ENCODE measurements at places on chromosomes 2 and 18.

DNA sequence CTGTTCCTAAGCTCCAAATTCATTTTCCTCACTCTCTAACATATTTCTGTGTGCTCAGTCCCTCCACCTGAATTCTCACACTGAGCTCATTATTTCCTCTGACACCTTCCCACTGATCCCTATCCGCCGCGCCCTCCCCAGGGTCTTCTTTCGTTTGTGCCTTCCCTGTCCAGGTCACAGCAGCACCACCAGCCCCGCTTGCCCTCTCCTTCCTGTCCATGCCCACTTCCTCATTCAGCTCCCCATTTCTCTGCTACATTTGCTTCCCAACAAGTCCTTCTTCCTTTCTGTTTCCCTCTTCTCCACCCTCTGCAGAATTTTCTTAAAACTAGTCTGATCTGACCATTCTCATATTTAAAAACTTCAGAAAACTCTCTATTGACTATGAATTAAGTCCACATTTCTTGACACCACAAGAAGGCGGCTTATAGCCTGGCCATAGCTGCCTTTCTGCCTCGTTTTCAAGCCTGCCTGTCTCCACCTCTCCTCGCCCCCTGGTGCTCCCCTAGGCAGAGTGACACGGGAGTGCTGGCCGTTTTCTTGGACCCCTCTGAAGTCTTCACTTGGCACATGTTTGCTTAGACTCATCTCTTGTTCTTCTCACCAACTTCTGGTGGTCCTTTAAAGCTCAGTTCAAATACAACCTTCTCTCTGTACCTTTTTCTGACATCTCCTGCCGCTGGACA, 138.7 kb upstream of the BOD1L2 start:
- no peak for DNase-seq

GRCh38 chr2:226447338-226448300, 352.0 kb downstream of the IRS1 start:
- DNase-seq: no peak

GRCh38 chr18:57004366-57005121, 142.3 kb upstream of the BOD1L2 start:
- peak; percentile 54 for DNase-seq

DNA sequence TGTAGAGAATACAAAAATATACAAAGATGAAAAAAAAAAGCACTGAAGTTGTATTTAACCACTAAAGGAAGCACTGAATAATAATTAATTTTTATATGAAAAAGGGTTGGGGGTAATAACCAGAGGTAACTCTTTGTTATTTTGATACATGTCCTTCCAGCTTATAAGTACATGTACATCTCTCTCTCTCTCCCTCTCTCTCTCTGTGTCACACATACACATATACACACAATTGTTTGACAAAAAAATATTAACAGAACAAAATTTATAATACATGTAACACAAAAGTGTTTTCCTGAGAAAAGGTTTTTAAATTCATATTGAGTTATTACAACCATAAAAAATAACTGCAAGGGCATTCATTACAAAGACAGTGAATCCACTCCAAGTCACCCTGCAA, 4.6 kb downstream of the WIPF1 start:
- DNase-seq: no peak

GRCh38 chr2:129293326-129293725, 686.1 kb upstream of the RAB6C start:
- no peak for DNase-seq

GRCh38 chr2:71545572-71546274, 92.4 kb downstream of the DYSF start:
- DNase-seq: no peak

- no peak for DNase-seq
Observed at GRCh38 chr2:238021327-238021726, 39.5 kb upstream of the SCLY start.

DNA sequence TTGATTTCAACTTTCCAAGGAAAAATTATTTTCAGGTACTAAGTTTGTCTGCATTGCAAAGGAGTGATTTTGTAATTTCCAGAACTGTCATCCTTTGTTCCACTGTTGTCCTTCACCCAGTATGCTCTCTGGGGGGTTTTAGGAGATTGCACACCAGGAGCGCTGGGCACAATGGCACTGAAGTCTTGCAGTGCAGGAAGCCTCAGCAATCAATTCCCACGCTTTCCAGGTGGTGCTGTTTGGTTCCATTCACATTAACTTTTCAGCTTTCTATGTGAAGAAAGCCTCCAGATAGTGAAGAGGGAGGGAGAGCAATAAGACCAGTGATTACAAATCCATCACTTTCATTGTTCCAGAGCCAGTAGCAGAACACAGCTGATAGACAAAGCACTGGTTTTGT, 344.0 kb upstream of the VWC2L start:
- DNase-seq: no peak

DNA sequence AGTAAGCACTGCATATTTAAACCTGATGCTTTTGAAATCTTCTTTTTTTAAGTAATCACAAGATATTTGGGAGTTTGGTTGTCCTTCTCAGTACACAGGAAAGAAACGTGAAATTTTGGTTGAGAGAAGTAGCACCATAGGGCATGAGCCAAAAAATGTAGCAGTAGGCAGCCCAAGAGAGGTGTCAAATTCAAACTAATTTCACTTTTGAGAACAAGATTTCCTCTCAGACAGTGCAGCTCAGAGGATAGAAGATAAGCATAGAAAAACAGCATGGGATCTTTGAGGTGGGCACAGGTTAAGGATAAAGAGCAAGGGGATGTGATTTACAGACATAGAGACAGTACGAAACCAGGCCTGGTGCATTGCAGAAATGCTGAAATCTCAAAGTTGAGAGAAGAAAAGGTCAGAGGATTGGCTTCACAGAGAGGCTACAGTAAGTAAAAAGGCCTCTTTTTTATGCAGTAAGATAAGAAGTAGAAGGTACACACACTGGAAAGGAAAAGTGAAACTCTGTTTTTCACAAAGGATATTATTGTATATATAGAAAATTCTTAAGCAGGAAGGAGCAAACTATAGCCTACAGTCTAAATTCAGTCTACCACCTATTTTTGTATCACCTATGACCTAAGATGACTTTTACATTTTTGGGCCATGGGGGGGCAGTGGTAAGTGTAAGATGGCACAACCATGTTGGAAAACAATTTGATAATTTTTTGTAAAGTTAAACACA, 89.8 kb downstream of the PKP4 start:
- DNase-seq: no peak

DNA sequence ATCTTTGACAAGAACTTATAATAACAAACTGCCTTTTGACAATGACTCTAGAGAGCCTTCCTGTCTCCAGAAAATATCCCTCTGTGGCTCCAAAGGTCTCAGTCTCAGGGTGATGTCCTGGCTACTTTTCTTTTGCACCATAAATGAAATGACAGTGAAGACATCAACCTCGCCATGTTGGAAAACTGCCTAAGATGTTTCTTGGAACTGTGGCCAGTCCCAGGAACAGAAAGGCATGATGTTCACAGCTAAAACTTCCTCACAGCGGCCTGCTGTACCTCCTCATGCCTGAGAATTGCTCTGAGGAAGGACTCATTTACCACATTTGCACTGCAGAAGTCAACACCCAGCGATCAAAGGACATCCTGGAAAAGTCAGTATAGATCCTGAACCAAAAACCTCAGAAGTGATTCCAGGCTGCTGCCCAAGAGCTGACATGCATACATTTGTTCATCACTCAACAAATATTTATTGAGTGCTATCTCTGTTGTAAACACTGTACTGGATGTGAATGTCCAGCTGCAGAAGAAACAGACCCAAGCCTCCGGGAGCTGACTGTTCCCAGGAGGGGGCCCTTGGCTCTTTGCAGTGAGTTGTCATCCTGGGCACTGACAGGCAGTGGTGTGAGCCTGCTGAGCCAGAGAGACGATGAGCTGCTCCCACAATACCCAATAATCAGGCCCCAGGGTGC, 64.3 kb upstream of the ACSL3 start:
- no peak for DNase-seq

GRCh38 chr18:25446972-25447371, 95.0 kb upstream of the ZNF521 start:
- no peak for DNase-seq
